T-helper 17 cell (primary cell): ENCODE measurements at places on chromosomes 7 and 10.
A peak's percentile ranks its signal among the peaks of the same experiment; 100 is the strongest.

GRCh38 chr7:51786284-51786683 lies 469.7 kb upstream of the COBL start:
- no peak overlapping the region for H3K4me3 ChIP-seq
- no peak overlapping the region for H3K27ac ChIP-seq
- DNase-seq = no peak
- H3K4me1 ChIP-seq = no peaks in the 10 kb centered on the region
- no peaks in the 10 kb centered on the region for H3K27me3 ChIP-seq
- no peaks in the 10 kb centered on the region for H3K36me3 ChIP-seq

GRCh38 chr10:97224483-97225435 lies 39.0 kb upstream of the SLIT1 start:
- no peak overlapping the region for H3K4me3 ChIP-seq
- no peak for DNase-seq
- peaks cover 23% of the 10 kb centered on the region for H3K36me3 ChIP-seq
- H3K27ac ChIP-seq = peak overlapping the region; percentile 56
- H3K4me1 ChIP-seq = peaks cover 13% of the 10 kb centered on the region
- no peaks in the 10 kb centered on the region for H3K27me3 ChIP-seq

GRCh38 chr7:139731802-139732470 lies 45.9 kb downstream of the HIPK2 start:
- no peak for DNase-seq
- H3K27ac ChIP-seq = peak overlapping the region; percentile 84
- H3K36me3 ChIP-seq = no peaks in the 10 kb centered on the region
- peaks cover 44% of the 10 kb centered on the region for H3K4me1 ChIP-seq
- H3K27me3 ChIP-seq = no peaks in the 10 kb centered on the region
- peak overlapping the region; percentile 63 for H3K4me3 ChIP-seq

DNA sequence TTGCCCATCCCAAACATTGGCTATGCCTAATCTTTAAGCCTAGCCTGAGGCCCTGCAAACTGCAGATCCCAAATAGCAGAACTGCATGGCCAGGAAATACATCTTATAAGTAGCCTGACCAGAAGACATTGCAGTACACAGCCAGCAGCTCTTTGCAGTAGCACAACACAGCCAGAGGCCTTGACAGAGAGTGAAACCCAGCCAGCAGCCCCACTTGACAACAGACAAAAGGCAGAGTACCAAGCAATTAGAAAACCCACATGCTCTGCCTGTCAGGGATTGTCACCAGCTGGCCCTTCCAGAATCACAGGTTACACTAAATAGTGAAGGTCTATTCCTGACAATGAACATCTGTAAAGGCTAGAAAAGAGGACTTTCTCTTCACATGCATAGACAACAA lies 242.8 kb upstream of the TMEM72 start:
- DNase-seq = no peak
- no peak overlapping the region for H3K4me3 ChIP-seq
- no peaks in the 10 kb centered on the region for H3K36me3 ChIP-seq

- H3K4me3 ChIP-seq = no peak overlapping the region
- H3K27ac ChIP-seq = no peak overlapping the region
- peaks cover 30% of the 10 kb centered on the region for H3K27me3 ChIP-seq
Measured at GRCh38 chr10:91897421-91897820, 11.9 kb downstream of the FGFBP3 start.

DNA sequence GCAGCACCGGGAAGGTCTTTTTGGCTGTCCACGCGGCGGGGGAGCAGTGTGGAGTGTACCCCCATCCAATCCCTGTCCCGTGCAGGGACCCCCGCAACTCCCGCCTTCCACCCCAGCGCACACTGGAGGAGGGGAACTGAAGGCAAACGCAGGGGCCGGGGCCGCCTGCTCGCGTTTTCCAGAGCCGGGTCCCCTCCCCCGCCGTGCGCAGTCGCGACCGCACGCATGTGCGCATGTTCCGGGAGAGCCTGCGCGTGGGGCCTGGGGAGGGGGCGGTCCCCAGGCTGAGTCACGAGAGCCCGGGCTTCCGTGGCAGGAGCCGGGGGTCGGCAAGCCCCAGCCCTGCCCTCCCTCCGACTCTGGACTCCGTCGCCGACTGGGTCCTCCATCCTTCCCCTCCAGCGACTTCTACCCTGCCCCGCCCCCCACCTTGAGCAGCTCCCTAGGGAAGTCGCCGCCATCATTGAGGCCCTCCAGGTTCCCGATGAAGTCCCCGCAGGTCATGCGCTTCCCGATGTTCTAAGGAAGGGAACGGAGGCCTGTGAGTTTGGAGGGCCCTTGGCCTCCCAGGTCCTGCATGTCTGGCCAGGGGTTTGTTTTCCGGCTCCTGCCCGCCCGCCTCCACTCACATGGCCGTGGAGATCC lies 8.0 kb downstream of the PSD start:
- peaks cover 8% of the 10 kb centered on the region for H3K36me3 ChIP-seq
- peaks cover 31% of the 10 kb centered on the region for H3K4me1 ChIP-seq
- H3K27ac ChIP-seq = peak overlapping the region; percentile 79
- H3K27me3 ChIP-seq = peaks cover 43% of the 10 kb centered on the region

DNA sequence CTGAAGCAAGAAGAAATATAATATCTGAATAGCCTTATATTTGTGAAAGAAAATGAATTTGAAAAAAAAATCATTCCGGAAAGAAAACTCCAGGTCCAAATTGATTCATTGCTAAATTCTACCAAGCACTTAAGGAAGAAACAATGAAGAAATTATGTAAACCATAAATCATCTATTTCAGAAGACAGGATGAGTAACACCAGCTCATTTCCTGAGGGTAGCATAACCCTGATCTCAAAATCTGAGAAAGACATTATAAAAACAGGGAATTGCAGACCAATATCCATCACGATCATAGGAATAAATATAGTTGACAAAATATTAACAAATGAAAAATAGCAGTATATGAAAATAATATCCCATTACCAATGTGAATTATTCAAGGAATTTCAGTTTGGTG lies 70.1 kb upstream of the RAB18 start:
- H3K4me1 ChIP-seq = no peaks in the 10 kb centered on the region
- H3K27ac ChIP-seq = no peak overlapping the region
- no peak for DNase-seq
- no peak overlapping the region for H3K4me3 ChIP-seq
- peaks cover 8% of the 10 kb centered on the region for H3K27me3 ChIP-seq
- no peaks in the 10 kb centered on the region for H3K36me3 ChIP-seq

GRCh38 chr7:21851559-21851967 lies 94.1 kb downstream of the CDCA7L start:
- DNase-seq = no peak
- no peaks in the 10 kb centered on the region for H3K36me3 ChIP-seq
- H3K4me1 ChIP-seq = peaks cover 12% of the 10 kb centered on the region
- H3K27ac ChIP-seq = peak overlapping the region; percentile 56

GRCh38 chr10:74384615-74385183 lies 233.7 kb downstream of the ADK start:
- peaks cover 29% of the 10 kb centered on the region for H3K4me1 ChIP-seq
- no peak overlapping the region for H3K4me3 ChIP-seq
- no peak overlapping the region for H3K27ac ChIP-seq
- H3K27me3 ChIP-seq = no peaks in the 10 kb centered on the region

- H3K4me1 ChIP-seq = no peaks in the 10 kb centered on the region
- no peaks in the 10 kb centered on the region for H3K36me3 ChIP-seq
- DNase-seq = no peak
- H3K4me3 ChIP-seq = no peak overlapping the region
- H3K27me3 ChIP-seq = no peaks in the 10 kb centered on the region
Measured at GRCh38 chr10:116159197-116159596, 113.8 kb downstream of the GFRA1 start.
